ENCODE measurements at places on chromosomes 16 and 17.

DNA sequence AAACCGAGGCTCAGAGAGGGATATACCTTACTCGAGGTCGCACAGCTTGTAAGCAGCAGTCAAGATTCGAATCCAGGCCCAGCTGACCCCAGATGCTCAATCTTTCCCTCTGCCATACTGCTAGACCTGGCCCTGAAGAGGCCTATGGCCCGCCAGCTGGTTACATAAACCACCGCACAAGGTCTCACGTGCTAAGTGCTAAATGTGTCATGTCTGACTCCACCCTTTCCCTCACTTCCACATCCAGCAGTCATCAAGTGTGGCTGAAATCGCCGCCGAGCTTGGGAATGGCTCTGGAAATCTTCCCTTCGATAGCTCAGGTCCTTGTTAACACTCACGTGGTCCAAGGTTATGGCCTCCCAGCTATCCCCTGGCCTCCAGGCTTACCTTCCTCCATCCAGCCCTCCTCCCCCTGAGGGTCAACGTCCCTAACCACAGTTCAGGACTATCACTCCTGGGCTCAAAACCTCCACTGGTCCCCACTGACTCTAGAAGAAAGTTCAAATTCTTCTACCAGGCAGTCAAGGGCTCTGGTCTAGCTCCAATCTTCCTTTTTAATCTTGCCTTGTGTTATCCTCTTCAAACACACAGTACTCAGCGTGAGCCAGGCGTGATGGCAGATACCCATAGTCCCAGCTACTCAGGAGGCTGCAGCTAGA, 3.5 kb downstream of the ZBTB4 start:
- DNase-seq, result no peak

GRCh38 chr17:11245187-11245586, 4.2 kb downstream of the SHISA6 start:
- no peak for DNase-seq

DNA sequence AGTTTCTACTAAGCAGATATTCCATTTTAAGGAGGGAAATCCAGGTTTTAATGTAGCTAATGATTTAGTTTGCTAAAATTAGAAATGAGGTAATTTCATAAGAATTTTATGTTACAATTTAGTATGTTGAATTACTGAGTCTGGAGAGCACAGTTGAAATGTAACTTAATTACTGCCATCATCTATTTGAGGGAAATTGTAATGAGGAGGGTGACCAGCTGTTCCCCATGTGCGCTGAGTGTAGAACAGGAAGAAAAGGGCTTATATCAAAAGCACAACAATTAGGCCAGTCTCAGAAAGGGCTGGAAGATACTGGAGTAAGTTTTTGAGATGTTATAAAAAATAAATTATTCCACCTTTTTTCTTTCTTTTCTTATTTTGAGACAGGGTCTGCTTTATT, 735.1 kb upstream of the GOT2 start:
- no peak for DNase-seq

DNA sequence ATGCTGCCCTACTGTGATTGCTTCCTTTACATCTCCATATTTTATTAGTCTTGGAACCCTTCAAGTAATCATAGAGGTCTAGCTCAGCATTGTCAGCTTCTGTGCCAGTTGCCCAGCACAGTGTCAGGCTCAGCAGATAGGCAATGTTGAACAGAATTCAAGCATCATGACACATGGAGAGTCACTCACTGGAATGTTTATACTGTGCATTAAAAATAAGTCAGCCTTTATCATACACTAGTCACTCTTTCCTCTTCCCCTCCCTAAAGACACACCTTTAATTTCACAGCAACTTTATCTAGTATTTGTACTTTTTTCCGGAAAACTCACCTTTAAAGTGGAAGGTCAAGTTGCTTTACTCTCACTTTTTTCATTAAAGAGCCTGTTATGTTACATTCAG, 253.8 kb upstream of the CDH11 start:
- no peak for DNase-seq

GRCh38 chr16:89576153-89577054, 846 bp downstream of the CPNE7 start:
- DNase-seq, result no peak

DNA sequence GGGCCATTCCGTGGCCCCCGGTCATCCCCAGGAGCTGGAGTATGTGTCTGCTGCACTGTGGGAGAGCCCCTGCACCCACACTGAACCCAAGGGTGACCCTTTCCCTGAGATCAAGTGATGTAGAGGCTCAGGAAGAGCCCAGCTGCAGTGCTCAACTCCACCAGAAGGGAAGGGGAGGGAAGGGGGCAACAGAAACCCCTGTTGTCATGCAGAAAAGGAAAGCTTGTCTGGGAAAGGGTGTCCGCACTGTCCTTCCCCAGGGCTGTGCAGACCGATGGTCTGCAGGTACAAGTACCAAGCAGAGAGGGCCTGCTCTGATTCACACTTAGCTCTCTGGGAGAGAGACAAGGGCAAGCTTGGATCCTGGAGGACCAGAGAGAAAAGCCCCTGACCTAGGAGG, 45.7 kb upstream of the TOB1 start:
- no peak for DNase-seq

DNA sequence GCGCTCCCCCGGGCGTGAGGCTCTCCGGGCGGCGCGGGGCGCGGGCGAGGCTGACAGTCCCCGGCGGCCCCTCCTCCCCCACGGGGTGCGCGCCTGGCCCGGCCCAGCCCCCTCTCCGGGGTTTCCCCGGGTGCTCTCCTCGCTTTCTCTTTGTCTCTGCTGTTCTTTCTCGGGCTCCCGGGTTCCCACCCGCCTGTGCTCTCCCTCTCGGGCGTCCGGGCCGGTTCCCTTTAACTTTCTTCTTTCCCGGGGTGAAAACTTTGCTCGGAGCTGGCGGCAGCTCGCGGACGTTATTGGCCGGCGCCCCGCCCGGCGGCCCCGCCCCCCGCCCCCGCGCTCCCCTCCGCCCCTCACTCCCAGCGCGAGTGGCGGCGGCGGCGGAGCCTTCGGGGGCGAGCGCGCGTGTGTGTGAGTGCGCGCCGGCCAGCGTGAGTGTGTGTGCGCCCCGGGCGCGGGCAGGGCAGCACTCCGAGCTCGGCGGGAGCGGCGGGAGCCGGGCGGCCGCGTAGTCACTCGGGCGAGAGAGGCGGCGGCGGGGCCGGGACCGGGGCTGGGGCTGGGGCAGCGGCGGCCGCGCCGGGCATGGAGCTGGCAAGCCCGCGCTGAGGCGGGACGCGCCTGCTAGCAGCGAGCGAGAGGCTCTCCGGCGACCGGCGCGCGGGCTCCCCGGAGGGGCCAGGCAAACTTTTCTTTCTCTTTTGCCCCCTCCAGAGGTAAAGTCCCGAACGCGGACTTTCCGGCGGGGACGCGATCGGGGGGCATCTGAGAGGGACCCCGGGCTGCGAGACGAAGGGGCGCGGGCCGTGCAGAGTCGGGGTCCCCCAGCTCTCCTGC, at the start of gene NTN1:
TSS of gene NTN1 (plus strand) at position 353 of the 834 bp plus-strand sequence. CDS start 864 bp downstream, outside the sequence.
- no peak for DNase-seq

GRCh38 chr17:65984299-65984698, 207.6 kb downstream of the CEP112 start:
- DNase-seq, result no peak

All from kidney epithelial cell (primary cell).